ENCODE measurements at places on chromosomes 4 and X.

- no peak for DNase-seq
Observed at GRCh38 chr4:4854649-4855295, 4.7 kb upstream of the MSX1 start.

DNA sequence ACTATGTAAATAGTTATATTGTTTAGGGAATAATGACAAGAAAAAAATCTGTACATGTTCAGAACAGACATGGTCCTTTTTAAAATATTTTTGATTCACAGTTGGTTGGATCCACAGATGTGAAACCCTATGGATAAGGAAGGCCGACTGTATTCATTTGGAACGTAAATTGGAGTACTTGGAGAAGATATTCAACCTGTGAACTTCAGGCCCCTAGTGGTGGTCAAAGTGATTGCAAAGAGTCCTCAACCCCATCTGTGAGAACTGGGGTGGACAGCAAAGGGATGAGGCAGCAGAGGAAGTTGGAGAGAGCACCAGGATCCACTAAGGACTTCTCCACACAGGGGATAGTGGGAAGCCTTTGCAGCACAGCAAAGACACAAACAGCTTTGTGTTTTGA, 6.2 kb upstream of the CXCL13 start:
- no peak for DNase-seq

- DNase-seq = no peak
Observed at GRCh38 chr4:15457406-15458201, 12.1 kb upstream of the CC2D2A start.

DNA sequence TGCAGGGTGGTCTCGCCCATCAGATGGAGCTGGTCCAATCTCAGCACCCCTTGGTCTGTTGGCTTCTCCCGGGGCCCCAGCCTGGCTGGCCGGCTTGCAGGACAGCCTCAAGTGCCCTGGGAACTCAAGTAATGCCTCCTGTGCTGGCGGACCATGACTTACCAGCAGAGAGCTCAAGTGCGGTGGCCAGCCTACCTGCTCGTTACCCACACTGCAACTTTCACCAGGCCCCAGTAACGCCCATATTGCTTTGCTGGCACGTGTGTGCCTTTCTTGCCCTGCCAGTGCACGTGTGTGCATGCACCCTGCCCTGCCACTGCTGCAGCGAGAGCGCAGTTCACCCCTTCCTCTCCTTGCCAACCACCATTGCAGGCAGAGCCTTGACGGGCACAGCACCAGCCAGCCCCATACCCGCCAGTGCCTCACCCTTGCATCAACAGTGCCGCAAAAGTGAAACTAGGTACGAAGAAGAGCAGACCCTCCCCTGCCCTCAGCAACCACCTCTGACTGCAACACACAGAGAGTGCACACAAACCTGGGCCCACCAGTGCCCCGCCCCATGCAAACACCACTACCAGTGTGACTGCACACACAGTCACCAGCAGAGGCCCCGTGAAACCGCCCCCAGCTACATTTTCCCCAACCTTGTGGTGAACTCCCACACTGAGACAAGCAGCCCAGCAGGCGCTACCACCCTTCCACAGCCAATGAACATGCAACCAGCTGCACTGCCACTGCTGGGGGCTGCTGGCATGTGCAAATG, 88.9 kb upstream of the POU3F4 start:
- DNase-seq = no peak

- no peak for DNase-seq
Observed at GRCh38 chr4:105657117-105657765, 51.2 kb downstream of the INTS12 start.

- no peak for DNase-seq
Observed at GRCh38 chr4:119125931-119126330, 9.7 kb upstream of the MYOZ2 start.

- DNase-seq = no peak
Observed at GRCh38 chr4:76732246-76732645, 165.7 kb downstream of the SOWAHB start.

DNA sequence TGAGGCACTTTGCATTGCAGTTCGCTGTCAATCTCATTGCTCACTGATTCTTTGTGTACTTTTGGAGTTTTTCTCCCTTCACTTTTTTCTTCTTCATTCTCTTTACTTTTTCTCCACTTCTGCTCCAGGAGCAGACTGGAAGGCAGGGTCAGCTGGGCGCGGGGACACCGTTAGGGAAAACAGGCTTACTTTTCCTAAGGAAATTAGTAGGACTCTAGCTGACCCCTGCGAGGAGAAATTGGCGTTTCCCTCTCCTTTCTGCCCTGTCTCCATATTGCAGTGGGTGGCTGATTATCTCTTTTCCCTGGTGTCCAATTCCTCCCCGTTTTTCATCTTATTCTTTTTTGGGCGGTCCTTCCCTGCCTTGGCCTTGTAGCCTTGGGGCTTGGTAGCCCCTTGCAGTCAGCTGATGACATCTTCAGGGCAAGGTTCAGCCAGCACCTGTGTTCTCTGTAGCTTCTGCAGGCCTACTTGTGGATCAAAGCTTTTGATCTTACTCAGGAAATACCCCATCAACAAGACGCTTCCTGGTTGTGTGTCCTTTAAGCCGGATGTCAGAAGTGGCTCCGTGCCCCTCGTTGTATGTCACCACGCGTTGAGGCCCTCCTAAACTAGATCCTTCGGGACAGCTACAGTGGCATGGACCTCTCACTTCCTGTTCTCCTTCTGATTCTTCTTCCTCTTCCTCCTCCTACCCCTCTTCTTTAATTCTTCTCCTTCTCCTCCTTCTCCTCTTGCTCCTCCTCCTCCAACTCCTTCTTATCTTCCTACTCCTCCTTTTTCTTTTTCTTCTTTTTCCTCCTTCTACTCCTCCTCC, 36.1 kb downstream of the NBDY start:
- DNase-seq = no peak

DNA sequence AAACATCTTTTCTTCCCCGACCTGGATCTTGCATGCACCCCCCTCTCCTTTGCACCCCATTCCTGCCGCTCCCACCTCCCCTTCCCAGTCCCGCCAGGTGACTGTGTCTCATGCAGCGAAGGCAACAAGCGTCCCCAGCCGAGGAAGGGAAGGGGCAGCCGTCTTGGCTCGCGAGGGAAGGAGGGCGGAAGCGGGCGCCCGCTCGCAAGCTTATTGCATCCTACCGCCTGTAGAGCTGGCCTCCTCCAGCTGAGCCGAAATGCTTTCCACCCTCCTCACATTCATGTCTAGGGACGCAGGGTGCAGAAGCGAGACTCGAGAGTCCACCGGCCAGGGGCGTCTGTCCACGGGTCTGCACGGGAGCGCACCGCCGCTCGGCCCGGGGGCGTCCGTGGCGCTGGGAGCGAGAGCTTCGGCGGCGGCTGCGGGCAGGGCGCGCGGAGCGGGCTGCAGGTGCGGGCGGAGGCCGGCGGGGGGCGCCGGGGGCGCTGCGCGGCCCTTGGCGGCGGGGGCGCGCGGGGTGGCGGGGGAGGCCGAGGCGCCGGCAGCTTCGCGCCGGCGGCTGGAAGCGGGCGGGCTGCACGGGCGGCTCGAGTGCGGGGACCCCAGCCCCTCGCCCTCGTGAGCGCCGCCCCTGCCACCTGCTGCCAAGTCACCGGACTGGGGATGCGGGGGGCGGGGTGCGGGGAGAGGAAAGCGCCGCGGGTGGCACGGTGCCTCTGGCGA, at the start of gene KCNIP4:
TSS of gene KCNIP4 (minus strand) at position 426 of the 726 bp plus-strand sequence.
- no peak for DNase-seq

DNA sequence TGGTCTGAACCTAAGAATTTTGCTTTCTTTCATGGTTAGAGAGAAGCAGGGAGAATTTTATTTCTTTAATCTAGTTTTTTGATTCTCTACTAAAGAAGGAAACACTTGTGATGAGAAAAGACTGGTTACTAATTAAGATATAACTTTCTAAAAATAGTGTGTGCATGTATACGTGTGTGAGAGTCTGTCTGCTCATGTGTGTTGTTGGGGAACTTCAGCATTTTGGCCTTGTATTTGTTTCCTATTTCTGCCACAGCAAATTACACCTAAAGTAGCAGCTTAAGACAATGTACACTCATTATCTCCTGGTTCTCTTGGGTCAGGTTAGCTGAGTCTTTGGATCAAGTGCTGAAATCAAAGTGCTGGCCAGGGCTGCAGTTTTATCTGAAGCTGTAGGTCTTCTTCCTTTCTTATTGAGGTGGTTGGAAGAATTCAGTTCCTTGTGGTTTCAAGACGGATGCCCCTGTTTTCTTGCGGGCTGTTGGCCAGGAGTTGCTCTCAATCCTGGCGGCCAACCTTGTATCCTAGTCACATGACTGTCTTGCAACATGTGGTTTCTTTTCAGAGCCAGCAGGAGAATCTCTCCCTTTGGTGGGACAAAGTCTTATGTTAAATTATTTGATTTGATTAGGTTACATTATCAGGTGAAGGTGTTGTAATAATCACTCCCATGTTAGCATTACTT, 188.4 kb upstream of the CLNK start:
- DNase-seq = no peak

GRCh38 chr4:140046543-140046942, 107.4 kb downstream of the MAML3 start:
- DNase-seq = no peak

DNA sequence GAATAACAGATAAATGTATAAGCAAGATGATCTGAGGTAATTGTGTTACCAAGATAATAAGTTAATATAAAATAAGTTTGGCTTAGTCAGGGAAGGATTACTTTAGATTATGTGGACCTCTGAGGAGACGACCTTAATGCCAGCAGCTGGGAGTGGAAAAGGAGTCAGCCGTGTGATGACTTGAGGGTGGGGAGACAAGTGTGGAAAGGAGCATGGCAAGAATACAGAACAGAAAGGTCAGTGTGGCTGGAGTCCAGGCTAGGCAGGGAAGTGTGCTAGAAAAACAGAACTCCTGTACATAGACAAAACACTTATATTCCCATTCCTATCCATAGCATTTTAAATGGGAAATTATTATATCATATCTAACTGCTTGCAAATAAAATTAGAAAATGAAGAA, 138.8 kb downstream of the PDLIM5 start:
- DNase-seq = no peak

- DNase-seq = no peak
Observed at GRCh38 chr4:20192736-20193135, 59.0 kb upstream of the SLIT2 start.

DNA sequence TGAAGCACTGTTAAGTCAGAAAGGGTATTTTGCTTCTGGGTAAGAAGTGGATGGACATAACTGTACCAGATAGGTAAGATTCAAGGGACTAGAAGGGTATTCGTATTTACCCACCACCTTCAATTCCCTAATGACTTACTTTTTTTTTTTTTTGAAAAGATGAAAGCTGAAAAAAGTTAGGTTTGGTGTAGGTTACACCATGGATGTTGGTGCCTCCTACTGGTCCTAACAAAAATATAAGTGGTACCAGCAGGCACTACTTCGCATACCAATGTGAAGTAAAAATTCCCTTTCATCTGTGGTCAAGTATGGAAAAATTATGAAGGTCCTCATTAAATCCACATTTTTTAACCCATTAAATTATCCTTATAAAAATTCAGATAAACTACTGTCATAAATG, 7.2 kb downstream of the ANKRD17 start:
- no peak for DNase-seq

DNA sequence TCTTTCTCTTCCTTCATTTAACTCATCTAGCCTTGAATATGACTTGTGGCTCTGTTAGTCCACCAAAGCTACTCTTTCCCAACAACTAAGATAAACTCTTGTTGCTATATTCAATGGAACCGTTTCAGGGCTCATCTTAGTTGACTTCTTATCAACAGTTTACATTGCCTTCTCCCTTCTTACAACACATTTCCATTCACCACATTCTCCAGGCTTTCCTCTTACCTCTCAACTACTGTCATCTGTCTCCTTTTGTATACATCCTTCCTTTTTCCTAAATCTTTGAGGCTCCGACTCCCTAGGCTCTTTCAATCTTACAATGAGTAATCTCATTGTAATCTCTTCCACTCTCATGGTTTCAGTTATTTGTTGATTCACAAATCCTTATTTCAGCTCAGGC, 58.5 kb downstream of the NCAPG start:
- DNase-seq = no peak

GRCh38 chr4:13721894-13722293, 94.4 kb upstream of the BOD1L1 start:
- no peak for DNase-seq

DNA sequence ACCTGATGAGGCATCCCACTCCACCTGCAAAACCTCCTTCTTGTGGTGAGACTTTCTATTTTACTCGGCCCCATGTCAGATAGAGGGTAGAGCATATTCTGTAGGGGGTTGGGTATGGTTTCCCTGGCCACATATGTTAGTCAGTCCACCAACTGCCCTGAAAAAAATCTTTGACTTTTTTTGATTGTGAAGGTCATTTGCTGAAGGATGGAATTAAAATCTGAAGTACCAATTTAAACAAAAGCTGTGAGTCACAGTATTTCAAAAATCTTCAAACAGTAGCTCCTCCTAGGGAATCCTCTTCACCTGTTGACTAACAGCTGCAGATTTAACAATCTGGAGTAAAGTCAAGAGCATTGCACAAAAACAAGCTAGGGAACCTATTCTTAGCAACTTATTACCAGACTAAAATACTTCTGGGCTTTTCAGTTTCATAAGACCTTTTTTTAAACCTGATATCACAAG, 8.0 kb upstream of the CCDC110 start:
- no peak for DNase-seq

GRCh38 chr4:137635108-137635507, 102.8 kb upstream of the PCDH18 start:
- DNase-seq = no peak

DNA sequence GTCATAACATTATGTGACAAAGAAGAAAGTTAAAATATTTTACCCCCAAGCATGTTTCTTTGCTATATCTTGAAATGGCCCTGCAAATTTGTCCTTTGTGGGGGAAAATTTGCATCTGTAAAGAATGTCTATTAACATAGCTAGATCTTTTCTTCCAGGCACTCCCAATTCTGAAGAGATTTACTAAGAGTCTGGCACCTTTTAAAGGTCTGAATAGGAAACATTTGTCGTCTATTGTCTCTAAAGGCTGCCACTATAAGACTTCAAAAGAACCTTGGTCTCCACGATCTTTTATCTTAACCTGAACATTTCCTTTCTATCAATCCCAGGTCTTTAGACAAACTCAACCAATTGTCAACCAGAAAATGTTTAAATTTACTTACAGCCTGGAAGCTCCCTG, 128.6 kb upstream of the VCX start:
- no peak for DNase-seq

- DNase-seq = no peak
Observed at GRCh38 chrX:69185886-69186285, 20.6 kb upstream of the PJA1 start.

Data from NCI-H510A (cell line).